ENCODE measurements at places on chromosomes 1 and 21.

DNA sequence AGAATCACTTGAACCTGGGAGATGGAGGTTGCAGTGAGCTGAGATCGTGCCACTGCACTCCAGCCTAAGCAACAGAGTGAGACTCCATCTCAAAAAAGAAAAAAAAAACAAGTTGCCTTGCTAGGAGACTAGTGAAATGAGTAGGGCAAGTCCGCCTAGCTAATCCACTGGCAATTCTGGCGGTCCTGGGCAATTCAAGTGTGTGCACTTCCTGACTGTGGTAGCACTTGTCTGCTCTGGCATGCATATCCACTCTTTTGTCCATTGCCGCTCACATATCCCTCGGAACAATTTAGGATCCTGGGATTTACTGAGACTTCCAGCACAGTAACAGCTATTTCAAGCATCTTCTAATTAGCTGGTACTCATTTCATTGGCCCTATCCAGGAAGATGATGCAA lies 426.3 kb upstream of the ADGRL2 start:
- DNase-seq: no peak

DNA sequence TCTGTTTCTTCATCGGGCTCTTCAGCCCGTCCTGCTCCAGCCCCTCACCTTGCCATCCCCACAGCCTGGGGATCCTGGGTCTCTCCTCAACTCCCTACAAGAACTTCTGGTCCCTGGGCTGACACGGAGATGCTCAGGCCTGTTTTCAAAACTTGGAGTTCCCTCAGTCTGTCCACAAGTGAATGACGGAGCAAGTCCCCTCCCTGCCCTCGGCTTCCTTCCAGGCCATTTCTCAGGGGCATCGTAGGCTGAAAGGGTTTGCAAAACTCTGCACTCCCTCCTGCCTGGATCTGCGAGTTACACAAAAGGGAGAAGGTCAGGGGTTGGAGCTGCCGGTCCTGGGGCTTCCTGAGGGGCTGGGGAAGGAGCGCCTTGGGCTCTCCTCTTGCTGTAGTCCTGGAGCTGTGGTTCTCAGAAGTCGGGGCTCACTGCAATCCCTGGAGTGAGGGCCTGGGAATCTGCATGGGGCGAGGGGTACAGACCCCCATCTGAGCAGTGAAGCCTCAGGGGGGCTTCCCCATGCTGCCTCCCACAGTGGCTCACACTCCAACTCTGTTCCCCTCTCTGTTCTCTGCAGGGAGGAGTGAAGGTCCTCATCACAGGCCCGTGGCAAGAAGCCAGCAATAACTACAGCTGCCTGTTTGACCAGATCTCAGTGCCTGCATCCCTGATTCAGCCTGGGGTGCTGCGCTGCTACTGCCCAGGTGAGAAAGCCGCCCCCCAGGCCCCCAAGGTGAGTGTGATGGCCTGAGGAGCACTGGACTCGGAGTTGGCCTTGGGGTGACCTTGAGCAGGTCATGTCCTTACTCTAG lies 100.6 kb upstream of the VAMP3 start:
- no peak for DNase-seq

DNA sequence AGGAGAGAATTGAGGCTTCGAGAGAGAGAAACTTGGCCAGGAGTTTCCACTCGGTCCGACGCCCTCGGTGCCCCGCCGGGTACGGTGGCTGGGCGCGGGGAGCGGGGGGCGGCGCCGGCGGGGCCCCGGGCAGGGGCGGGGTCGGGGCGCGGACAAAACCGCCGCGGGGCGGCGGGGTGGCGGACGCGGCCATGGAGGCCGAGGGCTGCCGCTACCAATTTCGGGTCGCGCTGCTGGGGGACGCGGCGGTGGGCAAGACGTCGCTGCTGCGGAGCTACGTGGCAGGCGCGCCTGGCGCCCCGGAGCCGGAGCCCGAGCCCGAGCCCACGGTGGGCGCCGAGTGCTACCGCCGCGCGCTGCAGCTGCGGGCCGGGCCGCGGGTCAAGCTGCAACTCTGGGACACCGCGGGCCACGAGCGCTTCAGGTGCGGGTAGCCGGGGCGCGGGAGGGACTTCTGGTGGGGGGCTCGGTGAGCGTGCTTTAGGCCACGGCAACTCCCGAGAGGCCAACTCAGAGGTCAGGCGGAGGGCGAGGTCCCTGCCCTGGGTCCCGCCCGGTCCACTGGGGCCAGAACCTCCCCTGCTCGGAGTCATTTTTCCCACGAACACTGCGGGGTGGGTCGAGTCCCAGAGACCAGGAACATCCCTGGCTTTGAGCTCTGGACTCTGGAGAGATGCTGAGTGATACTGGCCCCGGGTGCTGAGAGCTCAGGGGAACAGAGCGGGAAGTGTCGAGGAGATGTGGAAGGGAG lies 431 bp downstream of the RAB42 start:
- no peak for DNase-seq

- no peak for DNase-seq
Observed at GRCh38 chr1:240309769-240310168, 218.1 kb downstream of the FMN2 start.

- DNase-seq: no peak
Observed at GRCh38 chr1:234853906-234854644, 244.1 kb upstream of the IRF2BP2 start.

DNA sequence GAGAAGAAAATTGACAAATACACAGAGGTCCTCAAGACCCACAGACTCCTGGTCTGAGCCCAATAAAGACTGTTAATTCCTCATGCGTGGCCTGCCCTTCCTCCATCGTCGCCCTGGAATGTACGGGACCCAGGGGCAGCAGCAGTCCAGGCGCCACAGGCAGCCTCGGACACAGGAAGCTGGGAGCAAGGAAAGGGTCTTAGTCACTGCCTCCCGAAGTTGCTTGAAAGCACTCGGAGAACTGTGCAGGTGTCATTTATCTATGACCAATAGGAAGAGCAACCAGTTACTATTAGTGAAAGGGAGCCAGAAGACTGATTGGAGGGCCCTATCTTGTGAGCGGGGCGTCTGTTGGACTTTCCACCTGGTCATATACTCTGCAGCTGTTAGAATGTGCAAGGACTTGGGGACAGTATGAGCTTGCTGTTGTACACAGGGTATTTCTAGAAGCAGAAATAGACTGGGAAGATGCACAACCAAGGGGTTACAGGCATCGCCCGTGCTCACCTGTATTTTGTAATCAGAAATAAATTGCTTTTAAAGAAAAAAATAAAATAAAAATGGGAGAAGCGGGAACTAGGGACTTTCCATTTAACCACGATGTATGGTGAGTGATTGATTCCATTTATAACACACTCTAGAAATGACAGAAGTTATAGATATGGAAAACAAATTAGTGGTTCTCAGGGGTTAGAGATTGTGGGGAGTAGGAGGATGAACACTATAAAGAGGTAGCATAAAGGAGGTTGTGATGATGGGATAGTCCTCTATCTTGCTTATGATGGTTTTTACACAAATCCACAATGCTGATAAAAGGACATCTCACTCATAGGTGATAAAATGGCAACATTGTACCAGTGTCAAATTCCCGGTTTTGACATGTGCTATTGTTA lies 244.7 kb downstream of the MRPL39 start:
- DNase-seq: no peak

DNA sequence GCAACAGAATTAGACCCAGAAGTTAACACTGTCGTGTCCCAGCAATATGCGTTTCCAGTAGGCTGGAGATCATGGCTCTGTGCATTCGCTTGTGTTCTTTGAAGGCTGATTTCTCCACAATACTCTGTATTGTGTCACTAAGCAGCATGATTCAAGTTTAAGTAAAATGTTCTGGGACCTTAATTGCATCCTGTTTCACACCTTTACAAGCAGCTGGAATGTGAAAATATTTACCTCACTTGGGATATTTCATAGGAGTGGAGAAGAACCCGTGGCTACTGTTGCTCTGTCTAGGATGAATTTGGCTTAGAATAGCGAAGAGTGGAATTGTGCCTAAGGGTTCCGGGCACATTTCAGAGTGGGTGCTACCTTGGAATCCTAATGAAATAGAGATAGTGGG lies 6.3 kb downstream of the PTGFRN start:
- DNase-seq: no peak

DNA sequence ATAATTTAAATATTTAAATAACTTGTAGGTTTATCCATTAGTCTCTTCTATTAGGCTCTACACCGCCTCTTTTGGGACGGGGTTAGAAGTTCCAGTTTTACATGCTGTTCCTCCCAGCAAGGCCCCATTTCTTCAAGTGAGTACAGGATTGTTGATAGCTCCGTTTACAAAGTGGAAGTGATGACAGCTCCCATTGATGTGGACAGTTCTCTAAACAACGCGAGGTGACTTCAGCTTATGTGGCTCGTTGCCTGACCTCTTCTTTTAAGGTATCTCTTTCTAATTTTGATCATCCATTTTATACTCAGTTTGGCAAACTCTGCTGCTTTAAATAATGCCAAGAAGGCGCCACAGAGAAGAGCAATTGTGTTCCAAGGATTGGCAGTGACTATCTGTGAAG lies 49.7 kb downstream of the PACC1 start:
- no peak for DNase-seq

Data from Karpas-422 (cell line).